Peyer's patch (tissue), 4 donors: ENCODE measurements at places on chromosomes 6 and 20.

DNA sequence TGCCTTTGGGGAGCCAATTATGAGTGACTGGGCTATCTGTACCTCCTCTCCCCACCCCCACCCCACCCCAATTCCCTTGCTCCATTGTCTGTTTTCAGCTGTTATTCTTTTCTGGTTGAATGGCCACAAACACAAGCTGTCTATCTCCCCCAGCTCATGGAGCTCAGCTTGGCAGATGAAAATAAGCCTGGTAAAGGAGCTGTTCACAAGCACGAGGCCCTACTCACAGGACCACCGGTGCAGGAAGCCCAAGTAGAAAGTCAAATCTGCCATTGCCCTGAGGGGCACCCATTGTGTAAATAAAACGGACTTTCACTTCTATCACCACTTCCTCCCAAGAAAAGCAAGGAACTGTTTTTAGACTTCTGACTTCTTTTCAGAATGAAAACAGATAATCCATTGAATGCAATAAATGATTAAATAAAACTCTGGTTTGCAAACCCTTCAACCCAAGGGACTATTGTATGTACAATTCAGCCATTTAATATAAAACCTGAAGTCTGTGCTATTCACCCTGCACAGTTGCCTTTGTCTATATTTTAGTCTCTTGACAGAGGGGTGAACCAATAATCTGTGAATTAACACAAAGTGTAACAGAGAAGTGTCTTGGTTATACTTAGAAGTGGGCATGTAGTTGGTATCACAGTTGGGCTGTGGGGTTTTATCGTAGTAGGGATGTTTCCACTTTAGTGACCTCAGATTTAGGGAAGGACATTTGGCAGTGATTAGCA, 27.7 kb downstream of the RIPOR2 start:
- H3K27me3 ChIP-seq: no peaks in the 10 kb centered on the region
- no peak overlapping the region for H3K27ac ChIP-seq
- DNase-seq: no peak
- H3K4me1 ChIP-seq: no peaks in the 10 kb centered on the region
- H3K36me3 ChIP-seq: no peaks in the 10 kb centered on the region
- H3K4me3 ChIP-seq: no peak overlapping the region

GRCh38 chr6:119138906-119139541, 60.6 kb upstream of the FAM184A start:
- H3K27ac ChIP-seq: no peak overlapping the region
- H3K27me3 ChIP-seq: no peaks in the 10 kb centered on the region
- H3K36me3 ChIP-seq: no peaks in the 10 kb centered on the region
- no peak overlapping the region for H3K4me3 ChIP-seq
- no peaks in the 10 kb centered on the region for H3K4me1 ChIP-seq

DNA sequence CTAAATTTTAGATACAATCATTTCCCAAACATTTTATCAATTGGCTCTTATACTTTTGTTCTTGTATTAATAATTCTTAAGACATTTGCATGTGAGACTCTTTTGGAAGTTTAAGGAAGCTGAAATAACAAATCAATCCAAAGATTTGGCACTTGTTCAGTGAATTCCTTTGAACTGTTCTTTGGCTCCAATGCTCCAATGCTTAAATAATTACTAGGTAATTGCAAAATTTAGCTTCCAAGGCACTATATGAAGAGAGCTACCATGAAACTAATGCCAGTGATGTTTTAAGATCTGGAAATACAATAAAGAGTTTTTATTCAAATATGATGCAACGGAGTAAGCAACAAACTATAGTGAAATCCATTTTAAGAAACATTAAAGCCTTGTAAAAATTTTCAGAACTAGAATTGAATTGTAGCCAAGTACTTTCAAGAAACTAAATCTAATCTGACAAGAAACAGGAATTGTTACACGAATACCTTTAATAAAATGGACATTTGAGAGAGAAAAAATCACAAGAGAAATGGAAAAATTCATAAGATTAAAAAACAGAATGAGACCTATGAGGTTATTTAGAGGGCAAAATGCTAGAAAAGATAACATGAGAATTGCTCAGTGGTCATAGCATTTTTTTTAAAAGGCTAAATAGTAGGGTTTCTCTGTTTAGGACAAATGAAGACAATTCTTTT, 43.6 kb upstream of the SMLR1 start:
- DNase-seq: no peak
- no peaks in the 10 kb centered on the region for H3K27me3 ChIP-seq
- H3K36me3 ChIP-seq: no peaks in the 10 kb centered on the region
- no peak overlapping the region for H3K27ac ChIP-seq
- H3K4me1 ChIP-seq: no peaks in the 10 kb centered on the region

- H3K36me3 ChIP-seq: no peaks in the 10 kb centered on the region
- no peak for DNase-seq
- H3K4me1 ChIP-seq: no peaks in the 10 kb centered on the region
- H3K4me3 ChIP-seq: no peak overlapping the region
These were observed 12.1 kb upstream of the PDE10A start for GRCh38 chr6:165675120-165675519.

DNA sequence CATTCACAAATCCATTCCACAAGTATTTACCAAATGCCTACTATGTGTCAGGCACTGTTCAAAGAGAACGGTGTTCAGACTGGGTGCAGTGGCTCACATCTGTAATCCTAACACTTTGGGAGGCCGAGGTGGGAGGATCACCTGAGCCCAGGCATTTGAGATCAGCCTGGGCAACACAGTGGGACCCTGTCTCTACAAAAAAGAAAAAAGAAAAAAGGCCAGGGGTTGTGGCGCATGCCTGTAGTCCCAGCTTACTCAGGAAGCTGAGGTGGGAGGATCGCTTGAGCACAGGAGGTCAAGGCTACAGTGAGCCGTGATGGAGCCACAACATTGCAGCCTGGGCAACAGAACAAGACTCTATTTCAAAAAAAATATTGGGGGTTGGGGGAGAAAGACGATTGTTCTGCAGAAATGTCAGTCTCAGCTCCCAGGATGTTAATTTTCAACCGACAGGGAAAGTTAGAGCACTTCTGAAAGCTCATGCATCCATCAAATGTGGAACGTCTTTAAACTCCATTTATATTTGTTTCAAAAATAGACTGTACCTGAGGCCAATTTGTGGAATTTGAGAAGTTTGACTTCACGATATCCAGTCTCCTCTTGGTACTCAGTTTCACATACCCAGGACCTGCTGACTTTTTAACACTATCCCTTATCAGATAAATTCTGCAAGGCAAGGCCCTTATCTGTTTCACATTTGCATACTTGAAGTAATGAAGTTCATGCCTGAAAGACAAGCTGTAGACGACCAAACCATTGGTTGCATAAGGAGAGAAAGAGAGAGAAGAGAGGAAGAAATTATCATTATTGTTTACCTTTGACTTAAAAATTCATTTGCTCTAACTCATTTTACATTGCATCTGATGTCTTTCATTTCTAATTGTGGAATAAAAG, 14.8 kb upstream of the BTN3A2 start:
- H3K4me3 ChIP-seq: no peak overlapping the region
- H3K36me3 ChIP-seq: no peaks in the 10 kb centered on the region
- no peak overlapping the region for H3K27ac ChIP-seq
- DNase-seq: no peak
- no peaks in the 10 kb centered on the region for H3K27me3 ChIP-seq
